ENCODE measurements at places on chromosomes 3 and 15.

DNA sequence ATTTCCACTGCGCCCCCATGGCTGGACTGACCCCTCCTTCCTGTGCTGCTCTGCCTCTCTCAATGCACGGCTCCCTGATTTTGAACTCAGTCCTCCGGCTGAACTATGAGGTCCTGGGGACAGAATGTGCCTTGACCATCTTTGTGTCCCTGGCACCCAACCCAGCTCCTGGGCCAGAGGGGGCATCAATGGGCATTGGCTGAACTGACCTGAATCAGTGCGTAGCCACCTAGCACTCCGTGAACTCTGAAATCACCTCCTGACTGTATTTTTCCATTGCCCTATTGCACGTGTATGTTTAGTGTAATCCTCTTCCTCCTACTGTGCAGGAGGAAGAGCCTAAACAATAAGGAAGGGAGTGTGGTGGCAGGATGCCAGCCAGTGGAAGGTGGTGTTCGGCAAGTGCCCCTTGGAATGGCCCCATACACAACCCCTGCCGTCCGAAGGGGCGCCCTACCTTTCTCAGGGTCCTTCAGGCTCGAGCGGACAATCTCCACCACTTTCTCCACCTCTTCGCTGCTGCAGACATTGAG lies 33.5 kb downstream of the BDH1 start:
- DNase-seq = no peak

DNA sequence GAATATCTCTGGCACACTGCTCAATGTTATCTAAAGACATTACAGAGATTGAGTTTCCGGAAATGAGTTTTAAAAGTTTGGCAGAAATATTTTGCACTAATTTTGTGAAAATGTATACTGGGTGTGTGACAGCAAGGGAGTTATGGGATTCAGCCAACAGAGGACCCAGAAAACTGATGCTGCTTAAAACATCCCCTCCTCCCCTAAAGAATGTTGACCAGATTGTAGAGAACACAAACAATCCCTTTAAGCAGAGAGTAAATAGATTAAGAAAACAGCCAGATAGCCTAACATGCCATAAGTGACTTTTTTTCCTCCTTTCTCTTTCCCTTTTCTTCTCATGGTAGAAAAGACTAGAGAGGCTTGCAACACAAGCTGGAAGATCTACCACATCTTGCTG lies 928.0 kb upstream of the ALCAM start:
- no peak for DNase-seq

GRCh38 chr3:45979378-45979777 lies 16.2 kb downstream of the FYCO1 start:
- DNase-seq = no peak

- no peak for DNase-seq
Observed at GRCh38 chr3:129460155-129460554, 20.1 kb downstream of the IFT122 start.

DNA sequence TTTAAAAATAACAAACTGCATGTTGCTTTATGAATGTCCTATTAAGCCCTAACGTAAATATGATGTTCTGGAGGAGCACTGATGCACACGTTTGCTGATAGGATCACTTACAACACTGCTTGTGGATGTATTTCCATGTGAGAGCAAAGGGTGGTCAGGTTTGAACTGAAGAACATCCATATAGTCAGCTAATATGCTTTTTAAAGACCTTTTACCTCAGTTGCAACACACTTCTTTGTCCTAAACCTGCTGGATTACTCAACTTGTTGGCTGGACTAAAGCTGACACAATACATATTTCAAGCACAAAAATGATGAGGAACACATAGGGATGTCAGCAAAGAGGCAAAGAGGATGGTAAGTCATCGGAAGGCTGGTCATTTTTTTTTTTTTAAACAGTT lies 186.6 kb downstream of the TIGIT start:
- DNase-seq = no peak

DNA sequence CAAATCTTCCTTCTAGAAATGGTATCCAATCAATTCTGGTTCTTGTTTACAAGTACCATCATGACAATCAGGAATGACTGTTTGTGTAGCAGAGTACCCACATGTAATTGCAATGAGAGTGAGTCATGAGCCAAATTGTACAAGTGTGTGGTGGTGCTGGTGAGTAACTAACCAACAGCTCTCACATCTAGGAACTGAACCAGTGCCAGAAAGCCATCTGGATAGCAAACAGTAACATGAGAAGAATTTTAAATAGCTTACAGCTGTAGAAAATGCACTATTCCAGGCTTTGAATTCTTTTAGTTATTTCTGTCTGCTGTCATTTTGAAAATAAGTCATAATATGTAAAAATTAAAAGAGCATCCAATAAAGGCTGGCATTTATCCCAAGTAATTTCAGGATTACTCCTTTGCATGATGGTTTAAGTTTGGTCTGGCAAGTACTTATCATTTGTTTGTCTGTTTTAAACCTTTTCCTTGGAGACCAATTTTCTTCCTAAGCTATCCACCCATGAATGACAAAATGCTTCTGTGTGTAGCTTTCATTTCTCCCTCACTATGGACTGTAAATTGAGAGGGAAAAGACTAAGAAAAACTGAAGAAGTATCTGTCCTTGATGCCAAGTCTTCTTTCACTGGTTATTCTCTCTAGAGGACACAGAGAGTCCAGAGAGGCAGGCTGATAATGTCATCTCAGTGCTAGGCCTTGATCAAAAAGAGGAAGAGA lies 60.0 kb downstream of the PIK3CB start:
- peak; percentile 83 for DNase-seq

- DNase-seq = no peak
Observed at GRCh38 chr3:130963878-130964277, 62.7 kb downstream of the ASTE1 start.

GRCh38 chr3:160477750-160478149 lies 28.2 kb upstream of the TRIM59 start:
- DNase-seq = no peak

Data from brain (organoid and tissue), 16 donors.